Activated CD4-positive, alpha-beta T cell treated with anti-CD3 and anti-CD28 coated beads, Interleukin-2, Interleukin-6, amounts not matched to agents 100 ng/mL and 50 ng/mL, durations not matched to agents 16 hours and 8 hours (primary cell): ENCODE measurements at places on chromosomes 13 and 19.

DNA sequence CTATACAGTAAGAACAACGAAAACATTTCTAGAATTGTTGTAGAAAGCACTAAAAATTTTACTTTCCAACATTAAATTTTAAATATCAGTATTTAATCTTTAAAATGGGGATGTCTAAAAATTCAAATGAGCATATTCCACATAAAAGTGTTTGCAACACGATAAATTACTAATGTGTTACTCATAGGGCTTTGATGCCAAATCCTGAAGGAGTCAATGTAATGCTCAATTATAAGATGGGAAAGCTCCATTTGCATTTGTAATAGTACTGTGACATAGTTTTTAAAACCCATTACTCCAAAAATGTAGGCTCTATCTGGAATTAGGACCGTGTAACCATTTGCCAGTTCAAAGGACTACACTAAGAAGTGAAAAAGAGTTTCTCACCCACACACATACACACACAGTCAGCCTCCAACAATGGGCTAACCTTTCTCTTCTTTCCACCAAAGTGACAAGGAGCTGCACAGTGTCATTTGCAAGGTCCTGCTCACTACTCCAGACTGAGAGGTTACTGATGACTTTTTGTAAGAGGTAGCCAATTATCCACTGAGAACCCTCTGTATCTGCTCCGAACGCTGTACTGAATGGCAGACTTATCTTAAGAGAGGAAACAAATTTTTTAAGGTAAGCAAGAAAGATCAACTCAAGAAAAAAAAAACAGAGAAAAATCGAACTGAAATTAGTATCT is 26.1 kb upstream of the EEF1AKMT1 start:
- DNase-seq, result no peak

- DNase-seq, result no peak
These were observed 528.0 kb downstream of the DACH1 start for GRCh38 chr13:71339005-71339404.

GRCh38 chr13:77298426-77298825 is 28.5 kb downstream of the MYCBP2 start:
- no peak for DNase-seq

- no peak for DNase-seq
These were observed 683 bp upstream of the DIRAS1 start for GRCh38 chr19:2721570-2722540.

GRCh38 chr19:1105873-1106840 is 2.4 kb downstream of the GPX4 start:
- no peak for DNase-seq

- DNase-seq, result no peak
These were observed 230.7 kb downstream of the NALCN start for GRCh38 chr13:101185606-101186005.

- no peak for DNase-seq
These were observed 185.7 kb downstream of the RFC3 start for GRCh38 chr13:34003656-34004055.

GRCh38 chr13:85640727-85641126 is 158.5 kb downstream of the SLITRK6 start:
- DNase-seq, result no peak

- DNase-seq, result no peak
These were observed 10.3 kb downstream of the CEACAM8 start for GRCh38 chr19:42584466-42584865.

- no peak for DNase-seq
These were observed 93.3 kb downstream of the OLFM4 start for GRCh38 chr13:53121919-53122318.

DNA sequence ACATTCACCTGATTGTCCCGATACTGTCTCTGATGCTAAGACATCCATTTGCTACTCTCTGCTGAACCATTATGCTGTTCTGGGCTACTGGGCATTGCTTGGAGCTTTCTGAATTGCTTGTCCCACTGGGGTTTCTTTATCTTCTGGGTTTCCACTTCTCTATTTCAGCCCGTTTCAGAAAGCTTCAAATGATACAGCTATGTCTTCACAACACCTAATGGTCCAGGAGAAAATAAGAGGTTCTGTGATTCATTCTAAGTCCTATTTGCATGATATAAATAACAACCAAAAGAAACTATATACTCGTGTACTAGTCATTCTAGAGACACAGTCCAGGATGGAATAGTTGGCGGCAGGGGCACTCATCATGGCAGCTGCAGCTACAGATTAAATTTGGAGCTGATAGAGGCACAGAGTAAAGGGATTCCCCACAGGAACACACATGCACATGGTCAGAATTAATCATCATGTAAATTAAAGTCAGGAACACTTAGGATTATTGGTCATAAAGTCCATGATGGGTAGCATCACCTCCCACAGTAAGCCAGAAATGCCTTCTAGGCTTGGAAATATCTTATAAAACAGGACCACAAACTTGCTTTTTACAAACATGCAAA is 33.3 kb upstream of the SCEL start:
- DNase-seq, result no peak

GRCh38 chr13:91726671-91727070 is 328.2 kb downstream of the GPC5 start:
- DNase-seq, result no peak

DNA sequence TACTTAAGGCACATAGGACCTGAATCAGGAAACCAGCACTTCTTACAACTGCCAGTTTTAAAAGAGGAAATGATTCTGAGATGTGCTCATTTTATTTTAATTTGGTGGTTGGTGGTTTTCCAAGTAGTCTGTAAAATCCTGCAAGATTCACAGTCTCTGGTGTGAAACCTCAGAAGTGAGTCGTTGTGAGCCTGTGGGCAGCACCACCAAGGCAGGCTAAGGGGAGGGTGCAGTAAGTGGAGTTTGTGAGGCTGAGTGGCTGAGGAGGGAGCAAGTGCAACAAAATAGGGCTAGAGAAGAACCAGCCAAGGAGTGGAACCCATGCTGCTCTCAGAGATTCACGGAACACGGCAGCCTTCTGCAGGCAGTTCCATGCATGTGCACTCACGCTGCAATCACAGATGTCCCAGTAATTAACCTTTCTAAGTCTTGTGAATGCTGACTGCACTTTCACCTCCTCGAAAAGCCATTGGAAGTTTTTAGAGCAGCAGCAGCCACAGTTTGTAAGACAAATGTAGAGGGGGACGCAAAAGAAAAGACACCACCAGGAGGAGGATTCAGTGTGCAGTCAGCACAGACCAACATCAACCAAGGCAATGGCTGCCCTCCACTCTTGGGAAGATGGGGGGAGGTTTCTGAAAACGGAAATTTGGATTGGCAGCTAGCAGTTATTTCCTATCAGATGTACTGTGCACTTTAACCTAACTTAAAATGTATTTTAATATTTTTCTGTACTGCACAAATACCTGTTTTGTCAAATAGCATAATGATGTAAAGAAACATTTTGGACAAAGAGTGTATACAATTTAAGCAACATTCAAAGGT is 44.9 kb downstream of the ESD start:
- DNase-seq, result peak; percentile 85

- no peak for DNase-seq
These were observed 10.4 kb downstream of the ATP4B start for GRCh38 chr13:113647351-113648215.

DNA sequence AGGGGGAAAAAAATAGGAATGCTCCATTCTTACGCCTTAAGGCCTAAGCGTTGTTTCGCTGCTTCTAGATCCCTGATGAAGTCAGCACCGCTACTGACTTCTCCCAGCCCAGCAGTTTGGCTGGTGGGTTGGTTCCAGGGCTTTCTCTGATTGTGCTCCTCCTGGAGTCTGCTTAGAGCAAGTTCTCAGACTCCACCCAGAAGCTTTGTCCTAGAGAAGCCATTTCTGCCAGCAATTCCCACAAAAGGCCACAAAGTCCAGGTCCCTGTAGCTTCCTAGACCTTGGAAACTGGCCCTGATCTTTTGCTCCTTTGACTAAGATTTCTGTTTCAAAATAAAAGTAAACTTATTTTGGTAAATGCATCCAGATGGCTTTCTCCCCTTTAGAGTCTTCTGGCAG is 65.4 kb downstream of the KCTD12 start:
- DNase-seq, result no peak

- no peak for DNase-seq
These were observed 7.3 kb downstream of the PARP4 start for GRCh38 chr13:24505256-24505655.

DNA sequence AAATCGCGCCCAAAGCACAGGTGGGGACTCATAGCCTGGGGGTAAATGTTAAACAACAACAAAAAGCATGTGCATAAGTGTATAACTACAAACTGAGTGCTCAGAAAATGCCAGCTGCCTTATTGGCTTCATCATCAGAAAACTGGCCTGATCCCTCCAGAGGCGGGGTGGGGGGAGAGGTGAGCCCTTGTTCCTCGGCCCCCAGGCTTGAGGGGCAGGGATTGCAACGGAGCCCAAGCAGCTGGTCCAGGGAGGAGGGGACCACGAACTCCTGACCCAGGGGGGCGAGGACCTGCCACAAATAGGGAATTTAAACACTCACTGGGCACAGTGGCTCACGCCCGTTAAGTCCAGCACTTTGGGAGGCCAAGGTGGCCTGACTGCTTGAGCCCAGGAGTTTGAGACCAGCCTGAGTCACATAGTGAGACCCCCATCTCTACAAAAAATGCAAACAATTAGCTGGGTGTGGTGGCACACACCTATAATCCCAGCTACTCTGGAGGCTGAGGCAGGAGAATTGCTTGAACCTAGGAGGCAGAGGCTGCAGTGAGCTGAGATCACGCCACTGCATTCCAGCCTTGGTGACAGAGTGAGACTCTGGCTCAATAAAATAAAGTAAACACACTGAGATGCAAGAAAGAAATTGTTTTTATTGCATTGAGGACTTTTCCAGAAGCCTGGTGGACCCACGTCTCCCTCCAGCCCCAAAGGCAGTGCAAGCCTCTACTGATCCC is 8.7 kb downstream of the SIRT6 start:
- DNase-seq, result no peak

- no peak for DNase-seq
These were observed 120.4 kb upstream of the FREM2 start for GRCh38 chr13:38566519-38566918.

GRCh38 chr13:23673354-23673753 is 103.1 kb downstream of the TNFRSF19 start:
- peak; percentile 7 for DNase-seq

DNA sequence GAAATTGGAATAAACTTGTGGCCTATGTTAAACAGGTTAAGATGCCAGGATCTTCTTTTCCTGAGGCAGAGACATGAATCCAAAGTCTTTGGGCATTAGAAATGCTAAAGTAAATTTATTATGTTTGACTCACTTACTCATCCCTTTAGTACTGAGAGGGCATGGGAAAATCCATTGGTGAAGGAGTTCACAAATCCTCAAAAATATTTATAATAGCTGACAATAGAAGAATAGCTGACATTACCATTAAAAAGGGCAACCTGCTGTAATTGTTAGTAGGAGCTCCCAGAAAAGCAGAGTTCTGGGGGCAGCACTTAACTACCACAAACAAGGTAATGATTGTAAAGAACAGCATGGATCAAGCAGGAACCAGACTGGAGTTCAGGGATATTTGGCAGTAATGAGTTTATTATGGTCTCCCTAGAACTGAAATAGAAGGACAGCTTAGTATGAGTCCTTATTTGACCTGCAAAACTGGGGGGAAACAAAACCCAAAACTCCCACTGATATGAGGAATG is 285.8 kb upstream of the KLHL1 start:
- no peak for DNase-seq

- no peak for DNase-seq
These were observed 15.3 kb upstream of the ATP12A start for GRCh38 chr13:24664726-24665409.
